Stimulated activated CD8-positive, alpha-beta memory T cell treated with anti-CD3 and anti-CD28 coated beads, Interleukin-4, amount 100 ng/mL, for 1 hour (primary cell): ENCODE measurements at places on chromosomes 1 and 21.

- no peak for DNase-seq
These were observed 67.1 kb downstream of the FAAP20 start for GRCh38 chr1:2127187-2128145.

GRCh38 chr1:159922511-159923202 lies 2.6 kb downstream of the TAGLN2 start:
- no peak for DNase-seq

DNA sequence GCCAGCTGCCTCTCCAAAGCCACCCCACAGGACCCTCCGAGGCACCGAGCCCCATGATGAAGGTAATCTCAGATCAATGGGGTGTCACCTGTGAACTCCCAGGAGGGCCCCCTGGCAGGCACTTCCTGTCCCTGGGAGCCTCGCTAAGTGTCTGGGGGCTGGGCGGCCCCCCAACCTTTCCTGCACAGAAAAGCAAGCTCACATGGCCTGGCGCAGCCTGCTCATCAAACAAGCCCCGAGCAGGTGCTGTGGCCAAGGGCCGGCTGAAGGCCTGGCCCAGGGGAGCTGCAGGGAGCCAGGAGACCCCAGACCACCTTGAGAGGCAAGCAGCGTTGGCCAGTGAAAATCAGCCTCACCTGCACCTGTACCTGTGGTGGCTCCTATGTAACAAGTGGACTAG lies 2.9 kb downstream of the RIPK4 start:
- no peak for DNase-seq

- DNase-seq = no peak
These were observed 26.7 kb downstream of the MIA3 start for GRCh38 chr1:222644636-222644980.

GRCh38 chr1:9687874-9688582 lies 36.5 kb downstream of the PIK3CD start:
- DNase-seq = no peak

DNA sequence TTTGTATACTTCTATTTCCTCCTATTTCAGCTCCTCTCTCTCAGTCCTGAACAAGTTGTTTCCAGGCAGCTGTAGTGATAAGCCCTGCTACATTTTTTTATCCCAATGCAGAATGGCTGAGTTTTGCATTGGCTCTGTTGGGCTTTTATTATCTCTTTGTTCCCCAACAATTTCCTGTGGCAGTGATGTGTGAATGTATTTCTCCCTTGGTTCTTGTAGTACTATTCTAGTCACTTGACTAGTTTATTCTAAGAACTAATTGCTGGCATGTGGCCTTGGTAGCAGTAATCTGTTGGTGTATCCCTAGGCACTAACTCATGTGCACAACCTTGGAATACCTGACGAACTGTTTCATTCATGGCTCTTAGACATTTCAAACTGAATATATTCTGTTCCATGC lies 60.7 kb downstream of the NFASC start:
- no peak for DNase-seq

- no peak for DNase-seq
These were observed 229.3 kb downstream of the USH2A start for GRCh38 chr1:216193839-216194443.

- DNase-seq = no peak
These were observed 215.6 kb downstream of the SPATA17 start for GRCh38 chr1:217846733-217847132.

GRCh38 chr1:226364514-226364899 lies 43.4 kb downstream of the PARP1 start:
- DNase-seq = no peak

- no peak for DNase-seq
These were observed 1.7 kb upstream of the HLX start for GRCh38 chr1:220877377-220878095.
